ENCODE measurements at places on chromosomes 7 and 10.

DNA sequence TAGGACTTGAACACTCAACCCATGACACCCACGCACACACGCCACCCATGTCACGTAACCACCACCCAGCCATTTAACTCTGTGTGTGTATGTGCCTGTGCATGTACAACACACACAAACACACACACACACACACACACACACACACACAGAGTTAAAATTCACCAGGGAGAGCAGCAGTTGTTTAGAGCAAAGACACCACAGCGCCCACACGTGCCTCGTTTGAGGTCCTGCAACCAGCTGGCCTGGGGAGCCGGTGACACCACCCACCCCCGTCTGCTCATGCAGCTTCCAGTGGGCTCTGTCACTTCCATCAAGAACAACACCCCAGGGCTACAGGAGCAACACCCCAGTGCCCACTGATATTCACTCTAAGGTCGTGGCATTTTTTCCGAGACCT, 97.4 kb downstream of the ELFN1 start:
- no peak for DNase-seq

DNA sequence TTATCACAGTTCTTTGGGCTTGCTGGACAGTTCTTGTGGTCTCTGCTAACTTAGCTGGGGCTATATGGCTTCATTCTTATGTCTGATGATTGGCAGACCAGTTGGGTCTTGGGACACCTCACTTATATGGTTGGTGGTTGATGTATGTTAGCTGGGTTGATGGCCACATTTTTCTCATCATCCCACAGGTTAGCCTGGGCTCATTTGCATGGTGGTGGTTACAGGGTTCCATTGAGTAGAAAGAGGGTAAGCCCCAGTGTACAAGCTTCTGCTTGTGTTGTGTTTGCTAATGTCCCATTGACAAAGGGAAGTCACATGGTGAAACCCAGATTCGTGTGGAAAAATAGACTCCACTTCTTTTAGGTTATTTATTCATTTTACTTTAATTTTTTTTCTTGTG, 40.6 kb downstream of the TMEM60 start:
- DNase-seq, result no peak

GRCh38 chr7:26090927-26091519, 61.0 kb upstream of the NFE2L3 start:
- peak; percentile 46 for DNase-seq

- DNase-seq, result peak; percentile 22
Observed at GRCh38 chr10:29619241-29619669, 15.5 kb downstream of the SVIL start.

GRCh38 chr10:78798976-78799730, 269.6 kb upstream of the ZMIZ1 start:
- no peak for DNase-seq

GRCh38 chr7:56291-56913, 136.0 kb upstream of the FAM20C start:
- no peak for DNase-seq

DNA sequence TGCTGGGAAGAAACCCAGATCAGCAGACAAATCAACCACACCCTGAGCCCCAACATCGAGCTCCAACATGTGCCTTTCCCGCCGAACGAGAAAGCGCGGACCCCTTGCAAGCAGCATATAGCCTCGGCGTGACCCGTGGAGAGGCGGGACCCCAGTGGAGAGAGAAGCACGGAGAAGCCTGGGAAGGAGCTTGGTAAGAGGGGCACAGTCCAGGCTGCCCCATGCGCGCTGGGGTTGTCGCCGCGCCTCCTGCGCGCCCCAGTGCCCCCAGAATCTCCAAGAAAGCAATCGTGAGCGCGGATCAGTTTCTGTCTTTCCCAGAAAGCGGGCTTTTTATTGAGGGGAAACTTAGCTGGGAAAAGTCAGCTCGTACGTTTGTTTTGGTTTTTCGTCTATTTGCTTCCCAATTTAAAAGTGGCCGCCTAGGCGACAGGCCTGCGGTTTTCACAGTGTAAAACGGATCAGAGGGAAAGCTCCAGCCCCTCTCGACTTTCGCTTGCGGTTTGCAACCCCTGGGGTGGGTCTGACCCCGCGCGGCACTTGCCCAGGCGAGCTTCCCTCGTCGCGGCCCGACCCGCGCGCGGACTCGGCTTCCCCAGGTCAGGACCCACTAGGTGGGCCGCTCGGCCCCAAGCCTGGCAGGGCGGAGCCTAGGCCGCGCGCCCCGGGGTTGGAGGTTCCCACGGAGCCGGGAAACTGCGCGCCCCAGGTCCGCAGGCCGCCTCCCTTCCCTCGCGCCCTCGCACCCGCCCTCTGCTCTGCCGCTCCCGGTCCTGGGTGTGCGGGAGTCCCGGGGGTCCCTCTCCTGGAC, 31.1 kb downstream of the SKIDA1 start:
- DNase-seq, result peak; percentile 57

DNA sequence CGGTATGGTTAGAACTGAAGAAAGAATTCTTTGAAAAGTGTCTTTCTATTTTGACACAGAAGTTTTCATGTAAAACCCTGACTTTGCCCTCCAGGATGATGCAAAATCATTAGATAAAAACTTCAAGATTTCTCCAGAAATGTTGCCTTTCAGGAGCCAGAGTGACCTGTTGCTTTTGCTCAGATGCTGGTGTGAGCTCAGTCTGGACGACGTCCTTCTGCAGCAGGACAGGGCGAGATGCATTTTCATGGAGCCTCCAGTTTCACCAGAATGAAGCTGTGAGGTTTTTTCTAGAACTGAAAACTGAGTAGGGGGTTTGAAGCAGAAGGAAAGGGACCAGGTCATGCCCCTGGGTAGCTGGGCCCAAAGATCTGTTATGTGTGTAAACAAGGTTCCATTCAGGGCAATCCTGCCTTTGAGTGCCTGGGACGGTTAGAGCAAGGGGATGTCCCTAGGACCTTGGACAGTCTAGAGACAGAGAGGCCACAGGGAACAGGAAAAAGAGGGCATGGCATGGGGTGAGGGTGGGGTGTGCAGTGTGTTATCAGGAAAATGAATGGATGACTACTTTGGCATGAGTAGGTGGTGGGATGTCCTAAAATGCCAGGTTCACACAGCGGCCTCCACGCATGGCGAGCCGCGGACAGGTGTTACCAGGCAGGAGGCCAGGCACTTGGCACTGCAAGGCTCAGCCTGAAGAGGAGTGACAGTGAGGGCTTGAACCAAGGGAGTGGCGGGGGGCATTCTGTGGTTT, 356.3 kb downstream of the CXCL12 start:
- DNase-seq, result no peak

DNA sequence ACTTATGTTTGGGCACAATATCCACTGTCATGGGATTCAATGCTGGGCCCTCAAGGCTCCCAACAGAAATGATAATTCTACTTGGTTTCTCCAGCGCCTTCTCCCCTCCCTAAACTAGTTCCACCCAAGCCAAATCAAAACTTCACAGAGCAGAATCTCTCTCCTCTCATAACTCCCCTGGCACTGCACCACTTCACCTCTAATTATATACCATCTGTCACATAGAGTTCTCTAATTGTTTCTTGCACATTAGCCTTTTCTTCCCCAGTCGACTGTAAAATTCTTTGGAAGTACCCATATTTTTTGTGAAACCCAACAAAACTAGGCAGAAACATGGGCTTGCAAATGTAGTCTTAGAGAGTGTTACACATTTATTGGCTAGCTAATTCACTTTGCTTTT, 8.1 kb downstream of the SGMS1 start:
- no peak for DNase-seq

DNA sequence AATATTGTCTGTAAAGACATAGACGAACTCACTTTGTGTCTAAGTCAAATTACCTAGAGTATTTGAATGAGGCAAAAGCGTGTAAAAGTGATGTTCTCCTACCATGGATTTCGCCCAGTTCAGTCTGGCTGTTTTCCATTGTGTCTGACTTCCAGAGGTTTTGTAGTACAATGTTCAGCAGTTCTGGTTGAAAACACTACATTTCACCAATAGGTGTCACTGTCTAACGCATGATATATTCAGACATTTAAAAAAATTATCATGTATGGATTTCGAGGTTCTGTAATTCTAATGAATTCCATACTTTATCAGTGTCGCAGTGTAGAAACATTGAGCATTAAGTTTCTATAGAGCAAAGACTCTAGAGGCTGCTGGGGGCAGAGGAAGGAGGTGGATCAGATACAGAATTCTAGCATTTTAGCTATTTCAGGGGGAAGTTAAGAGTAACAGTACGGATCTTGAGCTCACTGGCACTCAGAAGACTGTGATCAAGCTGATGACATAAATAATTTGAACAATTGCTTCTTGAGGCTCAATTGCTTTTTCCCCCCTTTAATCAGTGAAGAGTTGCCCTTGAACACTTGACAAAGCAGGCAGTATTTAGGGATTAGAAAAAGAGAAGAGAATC, 196.9 kb upstream of the RHOBTB1 start:
- DNase-seq, result peak; percentile 65

Measured in EL (cell line).